ENCODE measurements at places on chromosomes 2 and 18.

GRCh38 chr2:161177969-161178368 is 17.7 kb downstream of the TANK start:
- H3K27me3 ChIP-seq: no peaks in the 10 kb centered on the region
- peaks cover 30% of the 10 kb centered on the region for H3K36me3 ChIP-seq
- DNase-seq: no peak
- no peaks in the 10 kb centered on the region for H3K4me1 ChIP-seq
- H3K4me3 ChIP-seq: no peak overlapping the region

GRCh38 chr2:64157792-64158191 is 13.6 kb upstream of the PELI1 start:
- H3K36me3 ChIP-seq: no peaks in the 10 kb centered on the region
- no peak for DNase-seq
- no peaks in the 10 kb centered on the region for H3K27me3 ChIP-seq
- H3K4me1 ChIP-seq: no peaks in the 10 kb centered on the region

DNA sequence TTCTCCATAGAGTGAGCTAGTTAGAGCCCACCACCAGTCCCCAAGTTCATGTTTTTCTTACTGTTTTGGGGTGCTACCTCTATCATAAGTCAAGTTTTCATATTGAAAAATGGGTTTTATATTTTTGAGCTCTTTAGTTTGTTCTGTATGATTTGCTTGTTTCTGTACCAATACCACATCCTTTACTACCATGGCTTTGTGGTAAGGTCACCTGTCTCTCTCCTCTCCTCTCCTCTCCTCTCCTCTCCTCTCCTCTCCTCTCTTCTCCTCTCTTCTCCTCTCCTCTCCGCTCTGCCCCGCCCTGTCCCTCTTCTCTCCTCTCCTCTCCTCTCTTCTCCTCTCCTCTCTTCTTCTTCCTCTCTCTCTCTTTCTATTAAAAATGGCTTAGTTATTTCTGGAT is 22.1 kb upstream of the LBH start:
- no peak for DNase-seq
- no peaks in the 10 kb centered on the region for H3K27me3 ChIP-seq
- no peaks in the 10 kb centered on the region for H3K36me3 ChIP-seq

DNA sequence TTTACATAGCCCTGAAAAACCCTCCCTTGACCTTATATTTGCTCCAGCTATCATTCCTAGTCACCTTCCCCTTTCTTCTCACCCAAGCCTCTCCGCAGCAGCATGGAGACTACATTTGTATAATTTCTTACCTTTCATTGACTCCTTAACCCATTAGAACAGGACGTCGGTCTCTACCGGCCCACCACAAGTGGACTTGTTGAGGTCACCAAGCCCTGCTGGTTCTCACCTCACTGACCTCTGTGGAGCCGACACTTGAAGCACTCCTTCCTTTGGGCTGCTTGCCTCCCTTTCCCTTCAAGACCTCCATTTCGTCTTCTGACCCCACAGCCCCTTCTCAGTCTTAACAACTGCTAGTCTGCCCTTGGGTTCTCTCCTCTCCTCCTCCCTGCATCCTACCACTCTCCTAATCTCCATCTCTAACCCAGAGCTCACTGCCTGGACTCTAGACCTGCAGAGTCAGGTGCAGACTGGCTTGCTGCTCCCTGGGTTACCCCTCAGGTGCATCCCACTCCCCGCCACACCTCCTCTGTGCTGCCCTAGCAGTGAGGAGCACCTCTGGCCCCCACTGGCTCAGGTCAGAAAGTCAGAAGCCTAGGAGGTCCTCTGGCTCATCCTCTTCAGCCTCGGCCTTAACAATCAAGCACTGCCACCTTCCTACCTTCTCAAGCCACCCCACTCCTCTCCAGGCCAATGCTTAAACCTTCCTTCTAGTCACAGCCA is 5.3 kb upstream of the SFXN5 start:
- no peak overlapping the region for H3K27ac ChIP-seq
- peaks cover 8% of the 10 kb centered on the region for H3K4me1 ChIP-seq
- H3K36me3 ChIP-seq: peaks cover 48% of the 10 kb centered on the region
- no peak for DNase-seq

DNA sequence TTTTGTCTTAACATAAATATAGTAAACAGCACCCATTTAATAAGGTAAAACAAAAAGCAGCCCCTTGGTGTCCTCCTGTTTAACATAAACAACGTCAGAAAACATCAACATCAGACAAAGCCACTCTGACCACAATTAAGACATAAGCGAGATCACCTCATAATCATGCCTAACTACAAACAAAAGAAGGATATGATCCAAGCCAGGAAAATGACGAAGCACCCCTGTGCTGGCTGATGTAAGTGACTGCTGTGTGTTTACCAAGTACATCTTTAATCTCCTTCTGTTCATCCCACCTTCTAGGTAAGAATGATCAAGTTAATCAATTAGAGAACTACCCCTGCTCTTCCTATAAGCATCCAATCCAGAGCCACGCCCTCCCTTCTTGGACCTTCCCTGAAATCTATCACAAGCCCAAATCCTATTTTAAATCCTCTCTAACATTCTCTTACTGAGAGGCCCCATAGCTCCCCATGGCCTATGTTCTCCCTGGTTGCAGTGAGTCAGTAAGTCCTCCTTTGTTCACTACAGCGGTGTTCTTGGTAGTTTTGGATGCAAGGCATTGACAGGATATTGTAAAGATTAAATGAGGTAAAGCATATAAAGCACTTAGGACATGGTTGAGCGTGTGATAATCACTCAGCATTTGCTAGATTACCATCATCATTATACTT is 424.2 kb downstream of the TSN start:
- no peaks in the 10 kb centered on the region for H3K4me1 ChIP-seq
- H3K36me3 ChIP-seq: no peaks in the 10 kb centered on the region
- H3K27ac ChIP-seq: no peak overlapping the region
- H3K4me3 ChIP-seq: no peak overlapping the region
- no peak for DNase-seq

DNA sequence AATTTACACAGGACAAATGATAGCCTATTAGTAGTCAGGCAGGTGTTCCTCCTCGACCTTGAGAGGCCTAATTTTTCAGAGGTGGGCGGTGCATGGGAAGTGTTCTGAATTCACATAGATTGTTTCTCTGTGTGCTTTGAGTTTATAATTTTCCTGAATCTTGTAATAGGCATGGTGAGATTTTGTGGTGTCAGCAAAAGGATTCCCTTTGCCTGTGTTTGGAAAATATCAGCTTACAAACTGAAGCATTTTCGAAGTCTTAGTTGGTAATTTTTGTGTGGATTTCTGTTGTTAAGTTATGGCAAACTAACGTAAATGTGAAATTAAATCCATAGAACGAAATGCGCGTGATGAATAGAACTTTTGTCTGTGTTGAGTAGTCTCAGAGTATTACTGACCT is 194.0 kb upstream of the RBMS1 start:
- no peak for DNase-seq
- no peak overlapping the region for H3K4me3 ChIP-seq
- no peak overlapping the region for H3K27ac ChIP-seq
- no peaks in the 10 kb centered on the region for H3K36me3 ChIP-seq
- H3K4me1 ChIP-seq: no peaks in the 10 kb centered on the region

- DNase-seq: no peak
- H3K36me3 ChIP-seq: no peaks in the 10 kb centered on the region
- no peaks in the 10 kb centered on the region for H3K4me1 ChIP-seq
- H3K4me3 ChIP-seq: no peak overlapping the region
- H3K27me3 ChIP-seq: no peaks in the 10 kb centered on the region
These were observed 50.7 kb upstream of the ACAA2 start for GRCh38 chr18:49863769-49864621.

- H3K36me3 ChIP-seq: no peaks in the 10 kb centered on the region
- H3K27ac ChIP-seq: no peak overlapping the region
- H3K27me3 ChIP-seq: no peaks in the 10 kb centered on the region
These were observed 25.5 kb upstream of the IHH start for GRCh38 chr2:219086196-219086595.

- H3K4me3 ChIP-seq: no peak within 1 kb of the TSS
- DNase-seq: no peak
- H3K27me3 ChIP-seq: no peaks in the 10 kb centered on the region
- peak within 1 kb of the TSS; percentile 74 for H3K27ac ChIP-seq
- H3K4me1 ChIP-seq: peaks cover 14% of the 10 kb centered on the region
- peaks cover 17% of the 10 kb centered on the region for H3K36me3 ChIP-seq
These were observed at the start of gene GPBAR1 for GRCh38 chr2:218260742-218261422. Gene GPBAR1, plus strand, starts transcription at chr2:218261015. Its CDS starts 1,710 bp downstream, at chr2:218262725.

- no peaks in the 10 kb centered on the region for H3K27me3 ChIP-seq
- no peak overlapping the region for H3K4me3 ChIP-seq
- H3K36me3 ChIP-seq: no peaks in the 10 kb centered on the region
- no peaks in the 10 kb centered on the region for H3K4me1 ChIP-seq
- H3K27ac ChIP-seq: no peak overlapping the region
These were observed 113.9 kb downstream of the MYO1B start for GRCh38 chr2:191359133-191359532.

GRCh38 chr2:227161947-227162346 is 2.1 kb downstream of the COL4A4 start:
- no peaks in the 10 kb centered on the region for H3K36me3 ChIP-seq
- H3K4me1 ChIP-seq: no peaks in the 10 kb centered on the region
- no peak overlapping the region for H3K27ac ChIP-seq
- DNase-seq: no peak

- DNase-seq: no peak
- H3K27ac ChIP-seq: no peak overlapping the region
These were observed 115.6 kb downstream of the TXNL1 start for GRCh38 chr18:56522816-56523215.

- H3K4me3 ChIP-seq: no peak overlapping the region
- H3K4me1 ChIP-seq: peaks cover 35% of the 10 kb centered on the region
- H3K27ac ChIP-seq: peak overlapping the region; percentile 92
- H3K27me3 ChIP-seq: no peaks in the 10 kb centered on the region
These were observed 111.2 kb downstream of the STPG4 start for GRCh38 chr2:47043891-47044239.

GRCh38 chr2:11667194-11667593 is 2.8 kb downstream of the NTSR2 start:
- H3K27ac ChIP-seq: no peak overlapping the region
- H3K4me3 ChIP-seq: no peak overlapping the region
- H3K36me3 ChIP-seq: no peaks in the 10 kb centered on the region
- H3K4me1 ChIP-seq: peaks cover 4% of the 10 kb centered on the region

Data from ascending aorta (tissue), 2 donors.